ENCODE measurements at places on chromosomes 12 and 14.

DNA sequence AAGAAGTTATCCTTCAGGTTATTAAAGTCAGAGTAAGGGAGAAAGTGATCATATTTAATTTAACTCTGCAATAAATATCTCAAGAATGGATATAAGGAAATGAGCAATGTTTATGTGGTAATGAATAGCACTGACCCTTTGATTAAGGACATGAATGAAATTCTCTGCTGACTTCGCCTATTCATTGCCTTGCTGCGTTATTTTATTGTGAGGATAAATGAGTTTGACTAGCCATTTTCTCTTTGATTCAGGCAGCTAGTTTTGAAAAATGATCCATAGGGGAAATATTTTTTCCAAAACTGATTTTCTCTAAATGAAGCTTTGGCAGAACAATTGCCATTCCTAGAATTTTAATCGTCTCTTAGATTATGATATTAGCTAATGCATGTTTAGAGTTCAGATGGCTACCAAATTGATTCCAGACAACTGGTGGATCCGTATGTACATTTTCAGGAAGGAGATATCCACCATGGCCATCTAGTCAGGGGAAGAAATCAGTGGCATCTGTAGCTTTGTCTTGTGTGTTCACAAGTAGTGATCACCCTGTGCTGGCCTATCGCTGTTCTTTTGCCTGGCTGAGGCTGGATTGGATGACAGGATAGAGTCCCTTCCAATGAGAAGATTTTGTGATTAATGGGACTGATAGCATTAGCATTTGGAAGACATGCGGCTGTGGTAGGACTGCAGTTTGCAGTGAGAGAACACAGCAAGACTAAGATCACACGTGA lies 302.3 kb upstream of the RGS6 start:
- DNase-seq: no peak

GRCh38 chr12:26954027-26954426 lies 15.8 kb downstream of the FGFR1OP2 start:
- no peak for DNase-seq

DNA sequence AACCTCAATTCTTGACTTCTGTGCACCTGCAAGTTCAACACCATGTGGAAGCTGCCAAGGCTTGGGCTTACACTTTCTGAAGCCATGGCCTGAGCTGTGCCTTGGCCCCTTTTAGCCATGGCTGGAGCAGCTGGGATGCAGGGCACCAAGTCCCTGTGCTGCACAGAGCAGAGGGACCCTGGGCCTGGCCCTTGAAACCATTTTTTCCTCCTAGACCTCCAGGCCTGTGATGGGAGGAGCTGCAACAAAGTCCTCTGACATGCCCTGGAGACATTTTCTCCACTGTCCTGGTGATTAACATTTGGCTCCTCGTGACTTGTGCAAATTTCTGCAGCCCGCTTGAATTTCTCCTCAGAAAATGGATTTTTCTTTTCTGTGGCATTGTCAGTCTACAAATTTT lies 132.4 kb downstream of the TPH2 start:
- no peak for DNase-seq

DNA sequence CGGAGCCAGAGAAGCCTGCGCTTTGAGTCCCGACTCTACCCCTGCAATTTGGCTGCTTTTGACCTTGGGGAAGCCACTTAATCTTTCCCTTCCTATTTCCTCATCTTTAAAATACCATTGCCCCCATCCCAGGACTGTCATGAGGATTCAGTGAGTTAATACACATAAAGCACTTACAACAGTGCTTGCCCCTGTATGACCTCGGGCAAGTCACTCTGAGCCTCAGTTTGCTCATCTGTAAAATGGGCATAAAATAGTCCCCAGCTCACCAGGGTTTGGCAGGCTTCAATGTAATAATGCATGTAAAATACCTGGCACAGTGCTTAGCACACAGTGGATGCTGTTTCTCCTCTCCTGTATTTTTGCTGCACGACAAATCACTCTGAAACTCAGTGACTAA lies 278.7 kb upstream of the PWP1 start:
- no peak for DNase-seq

GRCh38 chr12:29415111-29415510 lies 34.1 kb upstream of the ERGIC2 start:
- no peak for DNase-seq

- DNase-seq: no peak
These were observed 825 bp downstream of the DHH start for GRCh38 chr12:49093792-49094159.

DNA sequence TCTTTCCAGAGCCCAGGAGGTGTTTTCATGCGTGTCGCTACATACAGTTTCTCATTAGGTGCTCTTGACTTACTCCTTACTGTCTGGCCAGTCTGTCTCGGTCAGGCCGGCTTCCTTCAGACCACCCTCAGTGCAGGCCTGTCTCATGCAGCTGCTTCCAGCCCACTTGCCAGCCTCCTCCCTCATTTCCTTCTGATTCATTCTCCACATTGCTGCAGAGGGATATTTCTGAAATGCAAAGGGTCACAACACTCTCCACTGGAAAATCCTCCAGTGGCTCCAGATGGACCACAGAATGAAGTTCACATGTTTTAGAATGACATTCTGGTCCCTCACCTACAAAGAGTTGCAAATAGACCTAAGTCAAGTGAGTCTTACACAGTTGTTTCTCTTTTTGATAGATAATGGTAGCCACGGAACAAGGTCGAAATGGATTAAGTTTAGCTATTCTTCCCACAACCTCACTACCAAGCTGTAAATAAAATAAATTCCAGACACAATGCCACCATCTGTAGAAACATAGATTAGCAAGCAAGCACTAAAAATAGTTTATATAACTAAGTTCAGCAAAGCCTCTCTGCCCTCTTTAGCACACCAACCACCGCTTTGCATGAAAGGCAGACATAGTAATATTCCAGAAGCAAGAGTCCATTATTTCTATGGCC lies 146.9 kb downstream of the ESR2 start:
- no peak for DNase-seq

DNA sequence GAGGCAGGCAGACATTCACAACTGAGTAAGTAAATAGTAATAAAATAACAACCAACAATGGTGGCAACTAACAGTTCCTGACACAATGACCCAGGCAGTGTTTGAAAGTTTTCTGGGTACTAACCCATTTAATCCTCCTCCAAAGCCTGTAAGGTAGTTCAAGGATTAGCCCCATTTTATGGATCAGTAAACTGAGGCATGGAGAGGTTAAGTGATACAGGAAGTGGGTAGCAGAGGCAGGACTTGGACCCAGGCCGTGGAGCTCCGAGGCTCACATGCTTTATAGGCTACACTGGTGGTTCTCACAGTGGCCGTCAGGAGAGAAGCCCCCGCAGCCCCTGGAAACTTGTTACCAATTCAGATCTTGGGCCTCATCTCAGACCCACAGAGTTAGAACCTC lies 17.5 kb downstream of the CRACR2A start:
- no peak for DNase-seq

DNA sequence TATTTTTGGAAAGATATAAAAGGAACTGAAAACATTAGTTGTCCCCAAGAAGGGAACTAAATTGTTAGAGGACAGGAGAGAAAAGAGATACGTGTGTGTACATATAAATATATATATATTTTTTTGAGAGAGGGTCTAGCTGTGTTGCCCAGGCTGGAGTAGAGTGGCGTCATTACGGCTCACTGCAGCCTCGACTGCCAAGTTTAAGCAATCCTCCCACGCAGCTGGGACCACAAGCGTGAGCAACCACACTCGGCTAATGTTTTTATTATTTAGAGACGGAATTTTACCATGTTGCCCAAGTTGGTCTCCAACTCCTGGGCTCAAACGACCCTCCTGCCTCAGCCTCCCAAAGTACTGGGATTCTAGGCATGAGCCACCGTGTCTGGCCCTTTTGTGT lies 16.2 kb upstream of the NOP2 start:
- DNase-seq: no peak

DNA sequence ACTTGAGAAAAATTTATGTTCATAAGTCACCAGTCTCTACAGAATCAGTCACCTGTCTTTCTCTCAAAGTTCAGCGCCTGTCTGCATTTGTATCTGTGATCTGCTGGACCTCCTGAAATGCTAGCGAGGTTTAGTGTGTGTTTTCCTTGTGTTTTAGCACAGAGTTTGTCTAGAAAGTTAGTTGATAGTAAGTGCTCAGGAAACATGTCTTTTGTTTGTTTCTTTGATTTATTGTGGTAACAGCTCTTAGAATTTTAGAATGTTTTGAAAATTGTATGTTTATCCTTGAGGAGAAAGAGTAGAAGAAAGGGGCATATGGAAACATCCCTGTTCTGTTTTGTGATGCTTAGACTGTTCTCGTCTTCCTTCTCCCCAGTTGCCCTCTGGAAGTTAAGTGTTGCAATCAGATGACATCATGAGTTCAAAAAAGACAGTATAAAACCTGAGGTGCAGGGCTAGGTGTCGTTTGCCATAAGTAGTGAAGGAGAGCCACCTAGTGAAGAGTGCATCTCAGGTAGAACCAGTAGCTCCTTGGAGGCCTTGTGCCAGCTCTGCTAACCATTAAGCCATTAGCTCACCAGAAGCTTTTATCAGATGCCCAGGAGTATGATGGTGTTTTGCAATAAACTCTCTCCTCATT lies 44.8 kb downstream of the FBXW8 start:
- DNase-seq: peak; percentile 49

DNA sequence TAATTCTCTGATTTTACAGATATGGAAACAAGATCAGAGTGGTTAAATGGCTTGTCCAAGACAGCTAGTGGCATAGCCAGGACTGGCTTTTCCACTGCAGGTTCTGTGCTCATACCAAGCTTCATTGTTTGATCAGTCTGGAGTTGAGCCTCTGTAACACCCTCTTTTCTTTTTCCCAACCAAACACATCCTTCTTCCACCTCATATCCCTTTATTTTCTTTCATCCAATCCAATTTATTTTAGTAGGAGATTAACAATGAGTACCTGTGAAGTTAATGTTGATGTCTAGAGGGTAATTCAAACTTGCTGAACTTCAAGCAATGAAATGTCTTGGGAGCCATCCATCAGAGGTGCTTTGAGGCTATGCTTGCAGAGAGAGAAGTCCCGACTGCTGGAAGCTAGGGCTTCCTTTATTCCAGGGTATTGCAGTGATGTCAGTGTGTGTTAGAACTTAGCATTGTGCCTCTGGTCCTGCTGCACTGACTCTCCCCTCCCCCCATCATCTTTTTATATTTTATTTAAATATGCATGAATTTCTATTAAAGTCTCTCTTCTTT lies 452.1 kb upstream of the PDE3A start:
- peak; percentile 67 for DNase-seq

DNA sequence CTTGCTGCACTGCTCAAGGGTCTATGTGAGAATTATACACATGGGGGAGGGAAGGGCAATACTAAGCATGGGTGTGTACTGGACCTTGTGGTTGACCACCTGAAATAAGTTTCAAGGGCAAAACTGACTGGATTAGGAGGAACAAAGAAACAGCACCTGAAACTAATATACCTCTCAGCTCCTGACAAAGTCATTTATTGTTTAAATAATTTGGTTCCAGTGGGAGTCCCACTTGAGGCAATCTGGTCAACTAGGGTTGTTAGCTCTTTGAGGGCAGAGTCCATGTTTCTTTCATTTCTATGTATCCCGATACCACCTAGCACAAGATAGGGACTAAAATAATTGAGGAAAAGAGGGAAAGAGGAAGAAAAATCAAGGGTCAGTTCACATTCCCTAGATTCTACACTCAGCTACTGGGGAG lies 45.5 kb downstream of the STXBP6 start:
- no peak for DNase-seq

- no peak for DNase-seq
These were observed 1.3 kb upstream of the OR4E2 start for GRCh38 chr14:21652209-21652808.

Data from NCI-H510A treated with DMSO at 0.1 percent for 48 hours (cell line).